ENCODE measurements at places on chromosomes 1 and 21. TPM values are rescaled to one million over a fixed set of nuclear protein-coding genes. Genes with fewer than 3 reads are reported as not detected.

Gene RAB3B
- total RNA-seq, result 8.2 TPM

Gene FOXO6
- 0.99 TPM for total RNA-seq

Gene LRRN2
- total RNA-seq, result not detected

Gene KLHDC9
- total RNA-seq, result 3.7 TPM

Gene CD1D
- not detected for total RNA-seq

Gene OR2T2
- not detected for total RNA-seq

Gene MXRA8
- total RNA-seq, result 440 TPM

Gene MAP1LC3C
- total RNA-seq, result 0.81 TPM

Gene HSD3B1
- not detected for total RNA-seq

Gene GPR37L1
- total RNA-seq, result not detected

Gene AVPR1B
- not detected for total RNA-seq

Gene C1orf115
- total RNA-seq, result 5.9 TPM

Gene SPRR2G
- not detected for total RNA-seq

Gene ETNK2
- 15.4 TPM for total RNA-seq

Gene TMCO2
- total RNA-seq, result not detected

Gene DNAJC28
- total RNA-seq, result 2.1 TPM

Gene ERRFI1
- total RNA-seq, result 96.6 TPM

Gene S100A7A
- total RNA-seq, result not detected

Gene ADAMTS4
- total RNA-seq, result 1.2 TPM

Gene MARK1
- 1.8 TPM for total RNA-seq

Gene HNRNPCL4
- total RNA-seq, result not detected

Measured in osteocyte (in vitro differentiated cells).